T-helper 9 cell (primary cell): ENCODE measurements at places on chromosomes 11 and 22.

- no peak for DNase-seq
Observed at GRCh38 chr11:32071811-32072210, 19.1 kb upstream of the RCN1 start.

DNA sequence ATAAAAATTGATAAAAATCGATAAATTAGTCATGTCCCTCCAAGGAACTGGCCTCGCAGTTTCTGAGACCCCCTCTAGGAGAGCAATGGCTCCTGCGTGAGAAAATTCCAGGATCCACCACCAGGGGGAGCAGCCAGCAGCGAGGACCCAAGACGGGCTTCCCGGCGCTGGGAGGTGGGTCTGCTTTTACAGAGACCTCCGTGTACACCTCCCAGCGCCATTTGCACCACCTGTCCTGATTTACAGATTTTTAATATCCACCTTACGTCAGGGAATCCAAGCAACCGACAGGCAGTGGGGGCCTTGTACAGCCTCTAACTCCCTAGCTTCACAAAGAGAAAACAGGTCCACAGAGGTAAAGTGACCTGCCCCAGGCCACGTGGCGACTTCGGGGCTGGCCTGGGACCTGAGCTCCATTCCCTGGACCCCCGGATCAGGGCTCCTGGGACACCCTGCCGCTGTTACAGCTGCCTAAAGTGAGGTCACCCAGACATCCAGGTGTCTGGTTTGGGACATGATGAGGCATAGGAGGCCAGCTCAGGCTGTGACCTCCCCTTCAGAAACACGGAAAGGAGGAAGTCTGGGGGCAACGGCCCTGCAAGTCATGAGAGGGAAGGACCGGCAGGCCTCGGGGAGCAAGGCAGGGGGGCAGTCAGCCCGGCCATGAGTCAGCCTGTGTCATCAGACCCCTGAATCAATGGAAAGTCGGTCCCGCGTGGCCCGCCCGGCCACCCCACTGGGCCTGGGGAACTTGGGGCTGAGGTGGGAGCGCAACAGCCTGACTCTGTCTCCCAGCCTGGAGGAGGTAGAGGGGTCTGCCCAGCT is 3.5 kb downstream of the OSM start:
- peak; percentile 84 for DNase-seq

- DNase-seq, result no peak
Observed at GRCh38 chr11:105857728-105858127, 164.3 kb downstream of the MSANTD4 start.

DNA sequence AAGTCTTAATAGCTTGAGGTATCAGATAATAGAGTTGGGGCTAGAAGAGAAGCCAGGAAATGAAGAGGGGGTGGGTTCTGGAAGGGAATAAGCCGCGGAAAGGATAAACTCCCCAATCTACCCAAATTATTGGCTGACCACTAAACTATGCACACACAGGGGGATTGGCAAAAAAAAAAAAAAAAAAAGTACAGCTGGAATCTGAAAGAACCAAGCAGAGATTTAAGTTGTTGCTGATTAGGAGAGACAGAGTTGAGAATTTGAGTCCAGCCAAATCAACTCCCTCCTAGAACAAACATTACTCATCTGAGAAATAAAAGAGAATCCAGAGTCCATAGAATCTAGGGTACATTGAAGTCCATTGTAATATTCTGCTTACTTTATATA is 134.9 kb downstream of the CCDC81 start:
- DNase-seq, result no peak

GRCh38 chr11:70210051-70210501 is 7.0 kb downstream of the FADD start:
- DNase-seq, result no peak

DNA sequence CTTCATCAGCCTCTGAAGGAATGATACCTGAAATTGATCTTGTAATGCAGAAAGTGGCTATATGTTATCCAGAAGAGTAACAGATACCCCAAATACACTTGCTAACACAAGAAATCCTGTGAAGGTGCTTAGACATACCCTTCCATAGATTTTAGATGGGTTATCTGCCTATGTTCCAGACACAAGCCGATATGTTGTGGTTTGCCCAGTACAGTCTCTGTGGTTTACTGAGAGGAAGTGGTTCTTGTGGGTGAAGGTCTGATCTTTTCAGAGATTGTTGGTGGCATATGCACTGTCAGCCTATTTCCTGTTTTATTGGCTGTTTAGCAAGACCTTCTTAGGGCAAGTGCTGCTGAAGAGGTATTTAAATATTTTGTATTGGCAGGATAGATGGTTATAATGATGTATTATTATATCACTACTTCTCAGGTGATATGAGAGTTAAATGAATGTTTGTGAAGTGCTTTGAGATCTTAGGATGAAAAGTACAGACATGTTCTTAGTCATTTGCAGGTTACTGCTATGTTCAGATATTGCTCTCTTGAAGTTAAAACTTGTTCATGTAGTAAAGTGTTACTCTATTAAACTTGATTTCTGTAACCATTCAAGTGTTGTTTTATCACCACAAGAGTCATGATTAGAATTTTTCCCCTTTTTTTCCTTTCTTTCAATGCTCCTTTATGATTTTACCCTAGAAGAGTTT is 8.2 kb downstream of the ARHGEF12 start:
- peak; percentile 30 for DNase-seq

GRCh38 chr11:898540-899190 is 11.9 kb downstream of the CHID1 start:
- no peak for DNase-seq

DNA sequence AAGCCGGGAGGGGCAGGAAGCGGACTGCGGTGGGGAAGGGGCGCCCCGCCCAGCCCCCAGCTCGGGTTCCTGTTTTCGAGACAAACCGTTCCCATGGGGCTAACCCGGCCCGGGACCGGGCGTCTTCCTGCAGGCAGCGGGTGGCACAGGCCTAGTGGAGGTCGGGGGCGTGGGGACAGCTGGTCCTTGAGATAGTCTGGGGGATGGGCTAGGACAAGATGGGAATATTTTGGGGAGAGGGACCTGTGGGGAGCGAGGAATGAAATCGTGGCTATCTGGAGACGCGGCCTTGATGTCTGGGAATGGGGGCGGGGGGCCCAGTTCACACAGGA is 1.2 kb upstream of the RASGRP2 start:
- peak; percentile 75 for DNase-seq

DNA sequence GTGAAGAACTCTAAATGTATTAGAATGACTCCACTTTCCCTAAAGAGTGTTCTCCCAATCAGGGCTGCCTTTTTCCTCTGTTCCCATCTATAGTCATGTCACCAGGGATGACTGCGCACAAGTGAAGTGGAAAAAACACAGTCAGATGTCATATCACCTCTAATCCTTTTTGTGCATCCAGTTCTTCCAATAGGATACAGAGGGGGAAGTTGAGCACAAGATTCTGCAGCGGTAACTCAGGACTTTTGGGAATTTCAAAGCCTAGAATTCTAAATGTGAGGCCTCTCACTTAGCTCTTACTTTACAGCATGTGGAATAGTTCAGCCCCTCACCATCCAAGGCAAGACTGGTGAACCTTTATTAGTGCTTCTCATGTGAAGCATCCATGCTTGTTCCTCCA is 602.6 kb downstream of the NTM start:
- no peak for DNase-seq

GRCh38 chr22:37303821-37304274 is 21.5 kb downstream of the CYTH4 start:
- DNase-seq, result no peak

- DNase-seq, result no peak
Observed at GRCh38 chr11:93933230-93933629, 82.8 kb upstream of the VSTM5 start.

GRCh38 chr11:28969832-28970231 is 861.6 kb downstream of the METTL15 start:
- DNase-seq, result no peak

- DNase-seq, result no peak
Observed at GRCh38 chr11:73258104-73259035, 13.8 kb upstream of the P2RY6 start.

DNA sequence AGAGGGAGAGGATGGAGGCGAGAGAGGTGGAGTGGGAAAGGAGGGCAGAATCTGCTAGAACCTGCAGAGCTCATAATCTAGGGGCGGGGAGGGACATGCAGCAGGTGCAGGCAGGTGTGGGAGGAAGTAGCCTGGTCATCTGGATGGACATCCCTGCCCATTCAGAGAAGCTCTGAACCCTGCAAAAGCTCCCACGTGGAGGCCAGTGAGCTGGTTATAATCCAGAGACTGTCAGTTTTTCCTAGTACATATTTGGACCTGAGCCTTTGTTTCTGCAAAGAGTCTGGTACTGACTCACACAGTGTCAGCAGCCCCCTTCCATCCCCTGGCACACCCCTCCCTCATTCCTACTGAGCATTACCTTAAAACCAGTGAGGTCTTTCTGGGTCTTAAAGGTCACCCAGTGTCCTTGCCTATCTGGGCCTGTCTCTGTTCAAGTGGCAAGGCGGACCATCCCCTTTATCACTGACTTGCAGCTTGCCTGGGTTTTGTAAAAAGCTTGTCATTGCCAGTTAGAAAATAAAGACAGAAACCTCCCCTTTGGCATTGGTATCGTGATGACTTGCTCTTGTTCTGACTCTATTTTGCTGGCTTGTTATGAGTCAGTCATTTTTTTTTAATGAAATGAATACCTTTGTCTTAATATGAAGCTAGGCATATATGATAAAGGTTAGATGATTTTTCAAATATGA is 26.1 kb downstream of the PTPRJ start:
- no peak for DNase-seq

DNA sequence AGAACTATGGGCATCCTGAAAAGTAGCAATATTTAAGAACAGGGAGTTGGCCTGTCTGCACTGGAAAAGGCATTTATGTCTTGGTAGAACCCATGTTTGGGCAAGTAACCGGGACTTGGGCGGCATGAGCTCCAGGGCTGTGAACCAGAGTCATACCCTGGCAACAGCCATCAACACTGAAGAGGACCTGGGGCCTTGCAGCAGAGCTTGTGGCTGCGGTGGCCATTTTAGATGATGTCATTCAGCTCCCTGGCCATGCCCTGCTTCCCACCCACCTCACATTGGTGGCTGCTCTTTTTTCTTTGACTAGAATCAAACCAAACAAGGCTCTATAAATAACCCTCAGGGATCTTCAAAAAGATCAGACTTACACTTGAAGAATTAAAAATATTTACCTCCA is 26.6 kb downstream of the EHF start:
- no peak for DNase-seq

DNA sequence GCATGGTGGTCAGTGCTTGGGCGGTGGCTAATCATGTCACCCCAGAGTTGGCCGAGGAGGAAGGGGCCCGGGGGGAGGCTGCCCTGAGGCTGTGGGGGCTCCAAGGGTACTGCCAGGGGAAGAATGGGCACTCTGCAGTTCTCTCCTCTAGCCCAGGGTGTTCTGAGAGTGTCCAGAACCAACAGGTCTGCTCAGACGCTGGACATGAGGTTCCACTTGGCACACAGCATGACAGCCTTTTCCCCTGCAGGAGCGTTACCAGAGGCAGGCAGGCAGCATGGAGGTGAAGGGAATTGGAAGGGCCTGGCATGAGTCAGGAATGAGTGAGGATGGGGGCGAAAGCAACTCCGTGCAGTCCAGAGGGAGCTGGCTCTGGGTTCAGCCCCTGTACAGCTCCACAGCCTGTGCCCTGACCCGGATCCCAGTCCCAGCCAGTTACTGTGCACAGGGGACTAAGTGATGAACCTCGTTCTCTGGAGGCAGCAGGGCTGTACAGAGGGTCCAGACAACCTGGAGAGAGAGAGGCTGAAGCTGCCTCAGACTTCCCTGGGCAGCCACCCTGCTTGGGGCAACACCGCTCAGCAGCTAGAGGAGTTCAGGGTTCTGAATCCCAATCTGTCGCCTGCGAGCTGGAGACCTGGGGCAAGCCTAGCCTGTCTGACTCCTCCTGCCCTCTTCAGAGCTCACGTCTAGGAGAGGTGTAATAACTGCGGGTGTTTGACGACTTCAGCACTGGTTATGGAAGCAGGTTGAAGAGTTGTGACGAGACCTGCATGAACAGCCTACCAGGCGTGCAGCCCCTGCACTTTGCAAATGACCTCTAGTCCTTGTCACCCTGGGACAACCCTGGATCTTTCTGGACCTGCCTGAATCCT is 14.7 kb upstream of the TUB start:
- no peak for DNase-seq

DNA sequence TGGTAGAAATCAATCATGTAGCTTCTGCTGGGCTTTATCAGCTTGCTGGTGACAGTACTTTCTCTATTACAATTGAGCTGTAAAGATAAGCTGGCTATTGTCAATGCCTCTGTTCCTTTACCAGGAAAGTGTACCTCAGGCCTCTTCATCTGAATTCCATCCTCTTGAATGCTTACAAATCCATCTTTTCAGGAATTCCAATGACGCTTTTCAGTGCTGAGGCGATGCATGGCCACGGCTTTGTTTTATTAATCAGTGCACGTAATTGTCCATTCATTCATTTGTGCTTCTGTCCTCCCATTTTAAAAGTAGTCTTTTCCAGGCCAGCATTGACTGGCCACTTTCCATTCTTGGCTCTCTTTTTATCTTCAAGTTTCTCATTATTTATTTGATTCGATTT is 202.0 kb downstream of the PGR start:
- no peak for DNase-seq

DNA sequence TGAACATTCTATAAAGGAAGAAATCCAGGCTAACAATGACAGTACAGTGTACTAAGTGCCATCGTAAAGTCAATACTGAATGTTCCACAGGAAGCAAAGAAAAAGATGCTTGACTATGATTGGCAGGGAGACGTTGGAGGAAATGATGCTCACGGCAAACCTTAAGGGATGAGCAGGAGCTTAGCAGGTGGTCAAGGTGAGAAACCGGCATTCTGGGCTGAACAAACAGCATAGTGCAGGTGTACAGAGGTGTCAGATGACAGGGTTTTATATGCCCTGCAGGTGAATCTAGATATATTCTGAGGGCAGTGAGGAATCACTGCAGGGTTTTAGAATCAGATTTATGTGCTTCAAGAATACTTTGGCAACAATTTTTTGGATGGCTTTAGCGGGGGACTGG is 85.3 kb upstream of the HEPHL1 start:
- DNase-seq, result no peak

DNA sequence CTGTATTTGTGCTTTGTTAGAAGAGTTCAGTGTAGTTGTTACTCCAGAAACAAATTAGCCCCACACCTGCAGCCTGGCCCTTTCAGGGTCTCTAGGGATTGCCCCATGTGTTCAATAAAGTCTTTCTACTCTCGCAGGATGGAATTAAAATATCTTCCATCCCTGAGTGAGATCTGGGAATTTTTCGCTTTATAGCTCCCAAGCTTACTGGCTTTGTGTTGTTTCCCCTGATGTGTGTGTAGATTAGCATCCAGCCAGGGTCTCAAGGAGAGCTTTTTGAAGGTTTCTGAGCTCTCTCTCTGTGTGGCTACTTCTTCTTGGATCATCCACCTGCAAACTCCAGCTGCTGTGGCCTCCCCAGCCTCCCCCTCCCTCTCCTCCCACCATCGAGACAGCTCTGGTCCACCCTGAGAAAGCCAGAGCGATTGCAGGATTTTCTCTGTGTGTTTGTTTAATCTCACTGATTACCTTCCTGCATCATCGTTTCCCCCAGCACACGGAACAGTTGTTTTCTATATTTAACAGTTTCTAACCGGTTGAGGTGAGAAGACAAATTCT is 553.5 kb downstream of the TBC1D22A start:
- no peak for DNase-seq

DNA sequence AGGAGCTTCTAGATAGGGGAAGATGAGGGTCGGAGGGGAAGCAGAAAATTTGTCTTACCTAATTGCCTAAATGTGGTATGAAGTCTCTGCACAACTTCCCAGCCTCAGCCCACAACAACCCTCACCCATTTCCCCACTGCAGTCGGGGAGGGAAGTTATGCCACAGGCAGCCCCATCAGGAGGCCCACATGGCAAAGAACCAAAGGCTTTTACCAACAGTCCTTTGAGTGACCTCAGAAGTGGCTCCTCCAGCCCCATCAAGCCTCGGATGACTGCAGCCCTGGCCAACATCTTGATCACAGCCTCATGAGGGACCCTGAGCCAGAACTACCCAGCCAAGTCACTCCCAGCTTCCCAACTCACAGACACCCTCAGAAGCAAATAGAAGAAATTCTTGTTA is 54.8 kb downstream of the CHST1 start:
- DNase-seq, result no peak
